Stimulated activated CD4-positive, alpha-beta T cell treated with anti-CD3 and anti-CD28 coated beads, Interleukin-12 subunit alpha, Interleukin-12 subunit beta, amount 100 ng/mL, for 24 hours (primary cell): ENCODE measurements at places on chromosomes 6 and 20.

DNA sequence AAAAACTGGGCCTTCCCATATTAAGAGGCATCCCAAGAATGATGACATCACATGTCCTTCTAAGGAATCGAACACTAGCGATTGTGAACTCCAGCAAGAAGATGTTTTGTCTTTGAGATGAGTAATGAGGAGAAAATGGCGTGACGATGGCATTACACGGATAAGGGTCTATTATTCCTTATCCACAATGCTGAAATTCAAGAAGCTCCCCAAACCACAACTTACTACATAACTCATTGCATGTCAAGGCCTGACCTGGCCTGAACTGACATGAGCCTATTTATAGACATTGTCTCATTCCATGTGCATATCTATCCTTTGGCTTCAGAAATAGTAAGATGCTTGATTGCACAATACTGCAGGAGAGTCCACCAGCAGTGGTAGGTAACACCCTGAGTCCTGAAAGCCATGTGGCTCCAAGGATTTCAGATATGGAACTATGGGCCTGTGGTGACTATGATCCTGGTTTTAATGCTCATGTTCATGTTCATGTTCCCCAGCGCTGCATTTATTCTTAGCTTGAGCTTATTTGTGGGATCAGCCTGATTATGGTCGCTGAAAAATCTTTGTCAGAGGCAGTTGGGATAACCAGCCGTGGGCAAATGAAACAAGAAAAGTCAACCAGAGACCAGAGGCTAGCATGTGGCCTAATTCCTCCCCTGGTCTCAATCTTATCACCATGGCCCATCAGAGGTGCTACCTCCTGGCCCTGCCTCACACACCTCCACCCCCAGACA is 183.2 kb upstream of the JARID2 start:
- DNase-seq, result no peak

- no peak for DNase-seq
These were observed 73.1 kb downstream of the ANKRD60 start for GRCh38 chr20:58155148-58155925.

- no peak for DNase-seq
These were observed 268.2 kb upstream of the POU3F2 start for GRCh38 chr6:98566126-98566525.

DNA sequence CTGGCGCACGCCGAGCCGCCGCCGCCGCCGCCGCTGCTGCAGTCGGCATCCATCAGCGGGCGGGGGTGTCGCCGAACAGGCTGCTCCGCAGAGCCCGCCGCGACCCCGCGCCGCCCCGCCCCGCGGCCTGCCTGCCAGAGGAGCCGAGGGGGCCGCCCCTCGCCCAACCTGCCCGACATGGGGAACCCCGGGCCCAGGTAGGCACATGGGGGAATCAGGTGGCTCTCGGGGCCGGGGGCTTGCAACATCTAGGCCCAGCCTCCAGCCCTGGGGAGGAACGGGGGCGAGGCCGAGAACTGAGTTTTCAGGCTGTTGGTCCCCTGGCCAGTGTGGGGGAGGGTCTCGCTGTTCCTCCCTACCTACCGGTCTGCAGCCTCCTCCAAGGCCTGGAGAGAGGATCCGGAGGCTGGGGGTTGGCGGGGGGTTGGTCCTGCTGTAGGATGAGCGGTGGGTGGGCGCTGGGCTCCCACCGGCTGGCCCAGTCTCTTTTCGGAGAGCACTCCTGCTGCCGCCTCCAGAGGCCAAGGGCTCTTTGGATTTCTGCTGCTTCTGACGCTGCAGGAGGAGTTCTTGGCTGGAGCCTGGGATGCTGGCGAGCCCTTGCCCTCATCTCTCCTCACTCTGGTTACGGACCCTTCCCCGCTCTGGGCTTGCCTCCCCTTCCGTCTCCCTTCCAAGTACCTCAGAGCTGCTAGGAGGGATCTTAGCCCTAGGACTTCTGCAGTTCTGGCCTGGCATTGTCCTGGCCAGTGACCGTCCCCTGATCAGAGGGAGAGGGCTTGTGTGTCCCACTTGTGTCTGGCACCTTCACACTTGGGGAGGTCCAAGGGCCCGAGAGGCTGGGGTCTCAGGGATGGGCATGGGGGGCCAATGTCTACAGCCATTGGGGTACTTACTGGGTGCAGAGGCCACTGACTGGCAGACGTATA is at the start of gene EPB41L1:
Gene EPB41L1, plus strand, starts transcription at position 41 of the 929 bp plus-strand sequence. CDS start 19,038 bp downstream, outside the sequence.
- DNase-seq, result no peak

GRCh38 chr6:24927985-24928745 is 7.6 kb downstream of the RIPOR2 start:
- DNase-seq, result no peak

DNA sequence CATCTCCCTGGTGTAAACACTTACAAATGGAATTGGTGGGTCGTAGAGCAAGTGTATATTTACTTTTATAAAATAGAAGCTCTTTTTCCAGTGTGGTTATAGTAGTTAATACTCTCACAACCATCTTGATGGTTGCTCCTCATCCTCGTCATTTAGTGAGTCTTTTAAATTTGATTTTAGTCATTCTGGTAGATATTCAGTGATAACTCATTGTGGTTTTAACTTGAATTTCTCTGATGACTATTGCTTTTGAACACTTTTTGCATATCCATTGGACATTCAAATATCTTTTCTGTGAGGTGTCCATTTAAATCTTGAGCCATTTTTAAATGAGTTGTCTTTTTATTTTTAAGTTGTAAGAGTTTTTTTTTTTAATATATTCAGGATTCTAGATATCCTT is 189.2 kb upstream of the PHACTR1 start:
- no peak for DNase-seq
